ENCODE measurements at places on chromosomes 6 and 20.

- no peak for DNase-seq
Measured at GRCh38 chr20:588932-589672, 21.0 kb downstream of the TCF15 start.

- DNase-seq: no peak
Measured at GRCh38 chr6:20661721-20662120, 127.5 kb downstream of the CDKAL1 start.

- no peak for DNase-seq
Measured at GRCh38 chr20:59031564-59032022, 542 bp downstream of the ATP5F1E start.

DNA sequence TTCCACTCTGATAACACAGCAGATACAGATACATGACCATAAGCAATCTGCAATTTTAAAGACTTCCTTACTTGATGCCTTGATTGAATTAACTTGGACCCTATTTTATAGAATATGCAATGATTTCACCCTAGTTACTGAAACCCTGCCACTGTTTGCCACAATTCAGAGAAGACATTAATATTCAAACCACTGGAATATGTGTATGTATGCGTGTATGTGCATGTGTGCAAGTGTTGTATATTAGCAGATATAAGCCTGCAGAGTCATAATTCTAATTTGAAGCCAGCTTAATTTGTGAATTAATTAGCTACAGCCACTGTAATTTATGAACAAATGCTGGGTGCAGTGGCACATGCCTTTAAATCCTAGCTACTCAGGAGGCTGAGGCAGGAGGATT, 9.3 kb downstream of the VNN2 start:
- no peak for DNase-seq

GRCh38 chr6:47977314-47977713, 133.7 kb downstream of the PTCHD4 start:
- DNase-seq: no peak

- DNase-seq: no peak
Measured at GRCh38 chr6:79574630-79575225, 37.5 kb upstream of the LCA5 start.

GRCh38 chr6:166541876-166542579, 44.5 kb downstream of the RAMACL start:
- DNase-seq: no peak

DNA sequence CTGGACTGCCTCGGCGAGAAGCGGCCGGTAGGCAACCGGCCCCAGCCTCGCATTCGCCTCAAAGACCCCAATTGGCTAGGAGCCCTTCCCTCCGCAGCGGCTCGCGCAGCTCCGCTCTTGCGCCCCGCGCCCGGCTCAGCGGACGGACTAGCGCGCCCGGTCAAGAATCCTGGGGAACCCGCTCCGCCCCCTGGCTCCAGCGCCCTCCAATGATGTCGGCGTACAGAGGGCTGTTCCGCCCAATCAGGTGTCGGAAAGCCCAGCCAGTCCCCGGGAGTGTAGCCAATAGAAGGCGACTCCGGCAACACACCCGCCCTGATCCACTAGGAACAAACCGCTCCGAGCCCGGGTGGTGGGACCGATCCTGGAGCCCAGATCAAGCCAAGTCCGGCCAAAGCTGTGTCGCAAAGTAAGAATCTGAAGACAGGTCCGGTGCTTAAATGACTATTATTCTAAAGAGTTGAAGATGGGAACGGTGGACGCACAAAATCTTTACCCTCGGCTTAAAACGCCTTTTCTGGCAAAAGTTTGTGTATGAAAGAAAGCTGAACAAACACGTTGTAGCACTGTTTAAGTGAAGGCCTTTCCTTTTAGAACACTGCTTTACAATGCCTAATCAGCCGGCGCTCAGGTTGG, 132.2 kb downstream of the OGFRL1 start:
- DNase-seq: no peak

DNA sequence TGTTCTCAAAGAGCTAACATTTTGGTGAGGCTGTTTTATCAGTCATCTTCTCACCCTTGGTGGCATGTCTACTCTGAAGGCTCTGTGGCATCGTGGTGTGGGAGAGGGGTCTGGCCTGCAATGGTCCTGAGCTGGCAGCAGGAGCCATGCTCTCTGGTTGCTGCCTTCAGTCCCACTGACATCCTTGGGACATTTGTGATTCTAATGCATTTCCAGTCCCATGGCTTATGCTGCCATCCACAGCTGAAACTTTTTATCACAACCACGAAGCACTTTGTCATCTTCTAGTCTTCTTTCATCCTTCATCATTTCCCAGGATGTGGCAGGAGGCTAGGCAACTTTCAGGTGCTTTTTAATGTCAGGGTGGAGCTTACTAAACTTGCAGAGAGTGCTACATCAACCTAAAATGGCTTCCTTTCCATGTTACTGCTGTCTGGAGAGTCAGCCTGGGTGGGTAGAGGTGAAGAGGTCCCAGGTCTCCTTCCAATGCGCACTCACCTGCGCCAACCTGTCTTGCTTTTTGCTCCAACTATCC, 77.1 kb downstream of the GPR63 start:
- DNase-seq: no peak

- DNase-seq: no peak
Measured at GRCh38 chr6:71080133-71080532, 123.3 kb upstream of the B3GAT2 start.

DNA sequence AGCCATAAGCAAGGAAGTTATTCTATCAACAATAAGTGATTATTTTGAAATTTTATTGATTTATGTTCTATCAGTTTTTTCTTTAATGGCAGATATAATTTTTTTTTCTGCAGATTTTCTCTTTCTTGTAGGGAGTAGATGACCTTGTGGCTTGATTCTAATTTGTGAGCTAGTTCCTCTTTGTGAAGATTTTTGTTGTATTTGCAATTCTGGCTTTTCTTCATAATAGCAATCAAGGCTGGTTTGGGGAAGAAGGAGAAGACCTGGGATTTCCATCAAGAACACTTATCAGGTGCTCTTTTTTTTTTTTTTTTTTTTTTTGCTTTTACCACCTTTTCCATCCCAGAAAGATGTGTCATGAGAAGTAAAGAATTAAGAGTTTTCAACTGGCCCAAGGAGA, 324.2 kb upstream of the MAN1A1 start:
- DNase-seq: no peak

DNA sequence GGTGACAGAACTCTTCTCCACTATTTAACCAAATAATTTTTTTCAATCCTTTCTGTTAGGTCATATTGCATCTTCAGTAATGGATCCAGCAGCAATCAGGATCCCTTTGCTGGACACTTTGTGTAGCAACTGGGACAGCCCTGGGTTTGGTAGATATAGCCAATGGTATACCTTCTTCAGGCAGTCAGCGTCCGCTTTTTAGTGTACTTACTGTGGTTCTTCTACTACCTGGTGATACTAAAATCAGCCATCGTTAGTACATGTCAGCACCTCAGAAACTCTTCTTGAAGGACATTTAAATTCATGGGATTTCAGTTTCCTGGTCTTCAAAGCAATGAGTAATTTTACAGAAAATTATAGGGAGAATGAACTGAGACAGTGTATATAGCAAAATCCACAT, 93.5 kb downstream of the ADGRG6 start:
- DNase-seq: no peak

GRCh38 chr6:118902726-118903125, 8.8 kb downstream of the ASF1A start:
- no peak for DNase-seq

GRCh38 chr6:18019539-18020534, 32.4 kb upstream of the KIF13A start:
- no peak for DNase-seq

DNA sequence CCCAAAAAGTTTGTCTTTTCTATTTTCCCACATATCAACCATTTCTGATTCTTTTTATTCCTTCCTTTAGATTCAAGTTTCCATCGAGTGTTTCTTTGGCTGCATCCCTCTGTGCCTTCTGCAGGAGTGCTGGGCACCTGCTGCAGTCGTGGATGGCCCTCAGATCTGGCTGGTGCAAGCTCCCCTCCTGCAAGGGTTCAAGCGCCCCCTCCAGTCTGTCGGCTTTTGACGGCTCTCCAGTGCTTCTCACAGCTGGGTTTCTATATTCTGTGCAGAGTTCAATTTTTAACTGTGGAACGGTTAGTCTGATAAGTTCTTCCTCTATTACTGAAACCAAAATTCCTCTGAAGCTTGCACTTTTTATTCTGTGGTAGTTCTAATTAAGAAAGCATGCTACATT, 132.1 kb downstream of the HUS1B start:
- no peak for DNase-seq

DNA sequence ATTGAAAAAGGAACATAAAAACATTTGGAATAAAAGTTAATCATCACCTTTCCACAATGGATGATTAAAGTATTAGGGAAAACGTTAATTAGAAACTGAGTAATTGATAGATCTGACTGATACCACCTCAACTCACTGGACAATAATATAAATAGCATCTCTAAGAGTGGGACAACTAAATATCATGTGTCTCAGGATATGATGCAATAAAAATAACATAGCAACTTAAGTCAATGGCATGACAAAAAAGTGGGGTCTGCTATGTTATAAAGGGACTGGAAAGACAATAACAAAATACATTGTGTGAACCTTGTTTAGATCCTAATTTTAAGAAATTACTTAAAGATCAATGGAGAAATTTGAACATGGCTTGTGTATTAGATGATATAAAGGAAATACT, 10.3 kb downstream of the OR12D1 start:
- no peak for DNase-seq

DNA sequence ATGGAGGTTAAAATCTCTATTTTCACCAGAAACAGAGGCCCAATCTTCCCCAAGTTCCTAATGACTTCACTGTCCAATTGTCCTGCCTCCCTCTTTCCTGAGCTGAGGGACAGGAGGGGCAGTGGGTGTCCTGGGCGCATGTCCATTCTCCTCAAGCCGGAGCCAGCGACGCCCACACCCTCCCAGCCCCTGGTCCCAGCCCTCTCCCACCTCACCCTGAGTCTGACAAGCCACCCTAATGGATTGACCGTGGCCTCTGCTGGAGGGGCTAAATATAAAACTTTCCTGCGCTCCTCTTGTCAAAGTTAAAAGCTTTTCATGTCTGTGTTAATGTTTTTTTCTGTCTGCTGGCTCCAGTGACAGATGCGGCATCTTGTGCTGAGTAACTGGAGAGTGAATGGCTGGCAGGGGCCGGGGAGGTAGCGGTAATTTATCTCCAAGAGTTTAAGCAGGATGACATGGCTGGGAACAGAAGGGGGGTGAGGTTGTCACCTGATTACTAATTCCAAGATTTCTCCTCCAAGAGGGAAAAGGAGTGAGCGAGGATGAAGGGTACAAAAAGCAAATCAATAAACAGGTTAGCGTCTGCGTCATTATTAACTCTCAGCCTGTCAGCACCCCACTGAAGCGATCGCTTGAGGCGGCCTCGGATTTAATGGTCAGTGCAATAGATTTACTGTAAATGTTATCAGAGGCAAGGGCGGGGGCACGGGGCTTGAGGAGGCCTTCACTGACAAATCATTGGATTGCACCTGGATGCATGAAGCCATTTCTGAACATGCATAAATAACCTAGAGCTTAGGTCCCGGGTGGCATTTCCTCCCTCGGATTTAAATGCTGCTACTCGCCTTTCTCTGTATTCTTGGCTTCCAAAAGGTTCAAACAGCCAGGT, 118.1 kb upstream of the MAFB start:
- no peak for DNase-seq

DNA sequence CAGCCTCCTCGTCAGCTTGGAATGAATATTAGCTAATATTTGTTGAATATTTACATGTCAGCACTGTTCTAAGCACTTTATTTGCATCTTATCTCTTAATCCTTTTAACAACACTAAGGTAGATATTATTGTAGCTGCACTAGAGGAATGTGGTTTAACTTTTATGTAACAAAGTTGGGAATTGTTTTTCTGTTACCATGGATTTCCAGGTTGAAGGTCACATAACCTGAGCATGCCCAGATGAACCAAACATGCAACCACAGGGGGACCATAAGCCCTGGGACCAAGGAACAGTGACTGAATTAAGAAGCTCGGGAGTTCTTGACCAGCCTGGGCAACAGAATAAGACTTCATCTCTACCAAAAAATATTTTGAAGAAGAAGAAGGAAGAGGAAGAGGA, 29.1 kb upstream of the YWHAB start:
- no peak for DNase-seq

DNA sequence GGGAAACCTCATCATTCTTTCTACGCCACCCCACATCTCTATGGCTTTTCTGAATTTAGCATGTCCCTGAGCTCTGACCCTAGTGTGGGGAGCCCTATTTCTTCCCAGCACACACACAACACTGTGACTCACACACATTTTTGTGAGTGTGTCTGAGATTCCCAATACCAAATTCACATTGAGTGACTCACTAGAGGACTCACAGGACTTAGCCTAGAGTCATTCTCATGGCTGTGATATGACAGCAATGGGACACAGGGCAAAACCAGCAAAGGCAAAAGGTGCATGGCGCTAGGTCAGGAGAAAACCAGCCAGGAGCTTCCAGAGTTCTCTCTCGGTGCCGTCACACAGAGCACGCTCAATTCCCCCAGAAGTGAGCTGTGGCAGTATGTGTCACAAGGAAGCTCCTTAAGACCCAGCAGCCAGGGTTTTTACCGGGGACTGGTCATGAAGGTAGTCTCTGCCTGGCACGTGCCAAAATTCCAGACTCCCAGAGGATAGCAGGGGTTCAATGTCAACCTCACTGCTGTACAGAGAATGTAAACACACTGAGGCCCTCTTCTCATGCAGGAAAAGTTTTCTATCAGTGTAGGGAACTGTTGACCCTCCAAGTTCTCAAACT, 6.2 kb downstream of the CSTL1 start:
- DNase-seq: no peak

Data from activated T-helper 2 cell treated with anti-CD3 and anti-CD28 coated beads, Interferon-gamma antibody, Interleukin-2, Interleukin-4, amounts not matched to agents 10 μg/mL and 5 μg/mL and 100 μg/mL, durations not matched to agents 14 hours and 24 hours and 36 hours (primary cell).